SHP77 treated with DMSO at 0.1 percent for 48 hours (cell line): ENCODE measurements at places on chromosomes 1 and 21.

GRCh38 chr1:160546942-160547341 is 23.9 kb upstream of the SLAMF6 start:
- DNase-seq: no peak

DNA sequence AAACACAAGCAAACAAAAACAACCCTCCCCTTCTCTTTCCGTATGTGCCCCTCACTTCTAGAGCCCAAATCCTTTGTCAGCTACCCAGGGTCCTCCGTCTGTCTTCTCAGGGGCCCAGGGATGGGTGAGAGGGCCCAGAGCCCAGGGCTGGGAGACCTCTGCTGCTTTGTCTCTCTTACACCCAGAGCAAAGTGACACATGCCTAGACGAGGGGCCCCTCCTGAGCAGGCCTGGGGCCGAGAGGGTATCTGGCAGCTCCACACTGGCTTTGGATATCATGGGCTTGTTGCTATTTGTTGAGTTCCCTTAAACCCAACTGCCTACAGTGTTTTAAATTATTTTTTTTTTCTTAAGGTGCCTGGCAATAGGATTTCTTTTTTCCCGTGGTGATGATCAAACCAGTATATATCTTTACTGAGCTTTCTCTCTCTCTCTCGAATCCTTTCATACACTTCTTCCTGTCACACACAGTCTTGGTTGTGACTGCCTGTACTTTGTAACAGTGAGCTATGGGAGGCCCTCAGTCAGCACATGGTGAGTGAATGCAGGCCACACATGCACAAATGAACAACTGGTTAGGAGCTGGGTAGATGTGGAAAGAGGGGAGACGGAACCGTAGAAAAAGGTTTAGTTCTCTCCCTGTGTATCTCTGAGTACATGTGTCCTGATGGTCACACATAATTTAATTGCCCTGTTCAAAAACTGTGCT is 14.5 kb downstream of the RASSF5 start:
- DNase-seq: no peak

DNA sequence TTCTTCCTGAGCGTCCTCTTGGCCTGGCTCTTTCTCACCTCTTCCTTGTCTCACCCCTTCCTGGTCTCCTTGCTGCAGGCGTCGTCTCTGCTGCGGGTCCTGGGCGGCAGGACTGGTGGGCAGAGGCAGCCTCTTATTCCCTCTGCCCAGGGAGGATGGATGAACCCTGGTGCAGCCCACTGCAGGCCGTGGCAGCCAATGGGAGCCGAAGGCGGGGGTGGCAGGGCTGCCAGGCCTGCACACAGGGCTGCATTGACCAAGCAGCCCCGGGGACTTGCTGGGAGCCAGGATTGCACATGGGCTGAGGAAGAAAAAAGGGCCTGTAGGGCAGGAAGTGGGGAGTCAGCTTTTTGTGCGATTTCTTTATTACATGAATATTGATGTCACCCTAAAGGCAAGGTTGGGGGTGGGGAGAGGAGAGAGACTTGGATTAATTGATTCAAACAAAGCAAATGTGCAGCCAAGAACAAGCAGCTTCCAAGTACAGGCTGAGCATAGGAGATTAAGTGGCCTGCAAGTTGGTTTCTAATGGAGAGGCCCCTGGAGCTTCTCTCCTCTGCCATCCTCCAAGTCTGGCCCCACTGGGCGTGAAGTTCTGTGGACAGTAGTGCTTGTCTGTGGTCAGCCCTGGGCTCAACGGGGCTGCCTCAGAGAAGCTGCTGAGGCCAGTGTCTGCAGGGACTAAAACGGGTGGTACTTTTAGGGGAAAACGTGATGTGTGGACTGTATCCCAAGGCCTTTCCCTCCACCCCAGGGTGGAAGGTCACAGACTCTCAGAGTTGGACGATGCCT is at the start of gene S100B:
S100B (minus strand) TSS at position 108 of the 792 bp plus-strand sequence. CDS start 2,667 bp downstream, outside the sequence.
- DNase-seq: no peak

DNA sequence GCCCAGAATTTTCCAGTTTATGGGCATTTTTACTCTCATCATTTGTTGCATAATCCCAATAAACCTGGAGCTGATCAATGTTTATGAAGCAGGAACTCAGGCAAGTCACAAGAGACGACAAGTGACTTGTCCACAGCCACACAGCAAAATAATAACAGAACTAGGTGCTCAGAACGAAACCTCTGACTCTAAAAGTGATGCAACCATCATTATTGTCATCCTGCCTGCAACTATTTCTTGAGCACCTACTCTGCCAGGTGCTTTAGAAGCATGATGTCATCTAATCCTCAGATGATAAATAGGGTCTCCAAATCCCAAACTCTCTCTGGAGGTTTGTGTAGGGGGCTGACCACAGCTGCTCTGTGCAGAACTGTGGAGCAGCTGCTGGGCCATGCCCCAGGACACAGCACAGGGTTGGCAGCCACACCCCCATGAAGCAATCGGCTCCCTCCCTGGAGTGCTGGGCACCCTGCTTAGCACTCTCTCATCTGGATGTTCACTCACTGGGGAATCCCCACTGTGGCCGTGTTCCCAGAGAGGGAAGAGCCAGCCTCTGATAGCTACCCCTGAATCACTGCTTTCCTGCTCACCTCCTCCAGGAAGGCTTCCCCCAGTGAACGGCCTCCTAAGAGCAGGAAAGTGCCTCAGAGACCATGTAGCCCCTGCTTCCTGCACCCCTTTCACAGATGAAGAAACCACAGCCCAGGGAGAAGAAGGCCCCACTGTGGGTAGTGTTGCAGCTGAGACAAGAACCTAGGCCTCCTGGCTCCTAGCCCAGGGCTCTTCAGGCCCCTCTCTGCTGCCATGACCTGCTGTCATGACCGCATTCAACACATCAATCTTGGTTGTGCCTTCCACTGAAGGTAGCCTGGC is 2.1 kb downstream of the TTC22 start:
- no peak for DNase-seq

- DNase-seq: no peak
Observed at GRCh38 chr1:244598611-244599010, 54.3 kb upstream of the DESI2 start.

DNA sequence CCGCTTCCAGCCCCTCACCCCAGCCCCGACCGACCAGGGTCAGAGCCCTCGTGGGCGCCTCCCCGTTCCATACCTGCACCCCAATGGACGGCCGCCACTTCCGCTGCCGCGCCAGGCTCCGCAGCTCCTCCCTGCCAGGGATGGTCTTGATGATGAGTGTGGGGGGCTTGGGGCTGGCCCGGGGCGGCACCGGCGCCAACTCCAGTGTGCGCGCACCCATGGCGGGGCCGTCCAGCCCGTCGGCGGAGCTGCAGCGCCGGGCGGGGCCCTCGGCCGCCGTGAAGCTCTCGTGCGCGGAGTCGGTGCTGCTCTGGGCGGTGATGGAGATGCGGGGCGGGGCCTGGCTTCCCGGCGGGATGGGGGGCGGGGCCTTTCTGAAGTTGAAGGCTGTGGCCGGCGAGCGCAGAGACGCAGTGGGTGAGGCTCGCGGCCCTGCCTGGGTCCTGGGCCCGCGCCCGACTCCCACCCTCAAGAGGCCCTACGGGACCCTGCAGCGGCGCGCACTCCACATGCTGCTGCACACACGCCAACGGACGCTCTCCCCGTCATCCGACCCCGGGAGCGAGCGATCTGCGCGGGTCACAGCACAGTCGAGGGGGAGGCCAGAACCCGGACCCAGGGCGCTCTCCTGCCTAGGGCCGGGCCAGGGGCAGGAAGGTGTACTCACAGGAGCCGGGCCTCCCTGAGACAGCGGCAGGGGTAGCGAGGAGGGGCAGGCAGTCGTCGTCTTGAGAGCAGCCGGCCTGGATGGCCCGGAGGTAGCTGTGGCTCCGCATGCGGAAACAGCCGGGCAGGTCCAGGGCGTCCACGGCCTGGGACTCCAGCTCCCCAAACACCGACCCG is 26.1 kb upstream of the SMIM12 start:
- no peak for DNase-seq

GRCh38 chr1:19844731-19845495 is 29.8 kb upstream of the RNF186 start:
- DNase-seq: no peak

GRCh38 chr1:2101946-2102345 is 51.7 kb downstream of the PRKCZ start:
- no peak for DNase-seq

DNA sequence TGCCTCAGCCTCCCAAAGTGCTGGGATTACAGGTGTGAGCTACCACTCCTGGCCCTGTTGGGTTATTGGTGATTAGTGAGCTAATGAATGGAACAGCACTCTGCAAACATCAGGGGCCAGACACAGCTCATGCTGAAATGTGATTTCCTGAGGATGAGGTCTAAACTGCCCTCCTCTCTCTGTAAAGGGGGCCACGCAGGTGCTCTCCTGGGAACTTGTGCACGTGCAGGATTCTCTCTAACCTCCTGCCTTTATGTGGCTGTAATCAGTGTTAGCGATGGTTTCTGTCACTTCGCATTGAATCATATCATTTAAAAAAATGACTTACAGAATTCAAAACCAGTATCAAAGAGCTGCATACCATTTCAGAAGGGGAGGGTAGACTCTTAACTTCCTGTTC is 3.6 kb downstream of the GPR157 start:
- DNase-seq: no peak

DNA sequence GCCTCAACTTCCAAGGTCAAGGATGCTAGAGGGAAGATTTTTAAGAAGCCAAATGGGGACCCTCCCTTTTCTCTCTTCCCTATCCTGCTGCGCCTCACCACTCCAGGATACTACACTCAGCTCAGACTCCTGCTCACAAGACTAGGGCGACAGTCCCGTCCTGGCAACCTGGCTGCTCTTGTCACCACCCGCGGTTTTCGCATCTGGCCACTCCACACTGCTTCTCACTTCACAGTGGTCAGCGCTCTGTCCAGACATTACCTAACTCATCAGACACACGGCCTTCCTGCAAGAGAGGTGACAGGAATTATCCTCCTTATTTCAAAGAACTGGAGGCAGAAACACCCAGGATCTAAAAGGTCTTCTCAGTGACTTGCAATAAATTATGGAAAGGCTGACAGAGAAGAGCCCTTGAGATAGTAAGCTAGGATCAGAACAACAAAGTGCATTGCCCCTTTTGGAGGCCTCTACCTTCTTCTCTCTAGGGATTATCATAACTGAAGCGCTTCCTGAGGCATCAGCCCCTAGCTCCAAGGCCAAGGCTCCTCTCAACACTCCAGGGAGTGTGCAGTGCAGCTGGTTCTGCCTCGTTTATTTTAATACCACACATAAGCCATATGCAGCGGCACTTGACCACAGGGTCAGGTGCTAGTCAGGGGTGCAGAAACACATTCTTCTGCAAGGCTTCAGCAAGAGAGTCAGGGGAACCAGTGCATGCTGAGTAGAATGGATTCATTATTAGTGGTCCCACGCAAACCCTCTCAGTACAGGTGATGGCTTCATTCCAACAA is 41.9 kb downstream of the ASTN1 start:
- no peak for DNase-seq

GRCh38 chr21:37128076-37128475 is 55.0 kb downstream of the TTC3 start:
- no peak for DNase-seq

GRCh38 chr1:236282719-236283118 is 961 bp upstream of the ERO1B start:
- no peak for DNase-seq

- no peak for DNase-seq
Observed at GRCh38 chr1:16351456-16351993, 755 bp downstream of the FBXO42 start.

- DNase-seq: no peak
Observed at GRCh38 chr1:91635763-91636162, 135.1 kb downstream of the CDC7 start.

- no peak for DNase-seq
Observed at GRCh38 chr1:82849460-82849859, 1048.7 kb downstream of the ADGRL2 start.

GRCh38 chr1:41479000-41479807 is 5.3 kb downstream of the EDN2 start:
- no peak for DNase-seq

GRCh38 chr1:77975907-77976306 is 3.0 kb downstream of the FUBP1 start:
- no peak for DNase-seq

- DNase-seq: no peak
Observed at GRCh38 chr1:173005196-173005864, 45.4 kb downstream of the TNFSF18 start.

DNA sequence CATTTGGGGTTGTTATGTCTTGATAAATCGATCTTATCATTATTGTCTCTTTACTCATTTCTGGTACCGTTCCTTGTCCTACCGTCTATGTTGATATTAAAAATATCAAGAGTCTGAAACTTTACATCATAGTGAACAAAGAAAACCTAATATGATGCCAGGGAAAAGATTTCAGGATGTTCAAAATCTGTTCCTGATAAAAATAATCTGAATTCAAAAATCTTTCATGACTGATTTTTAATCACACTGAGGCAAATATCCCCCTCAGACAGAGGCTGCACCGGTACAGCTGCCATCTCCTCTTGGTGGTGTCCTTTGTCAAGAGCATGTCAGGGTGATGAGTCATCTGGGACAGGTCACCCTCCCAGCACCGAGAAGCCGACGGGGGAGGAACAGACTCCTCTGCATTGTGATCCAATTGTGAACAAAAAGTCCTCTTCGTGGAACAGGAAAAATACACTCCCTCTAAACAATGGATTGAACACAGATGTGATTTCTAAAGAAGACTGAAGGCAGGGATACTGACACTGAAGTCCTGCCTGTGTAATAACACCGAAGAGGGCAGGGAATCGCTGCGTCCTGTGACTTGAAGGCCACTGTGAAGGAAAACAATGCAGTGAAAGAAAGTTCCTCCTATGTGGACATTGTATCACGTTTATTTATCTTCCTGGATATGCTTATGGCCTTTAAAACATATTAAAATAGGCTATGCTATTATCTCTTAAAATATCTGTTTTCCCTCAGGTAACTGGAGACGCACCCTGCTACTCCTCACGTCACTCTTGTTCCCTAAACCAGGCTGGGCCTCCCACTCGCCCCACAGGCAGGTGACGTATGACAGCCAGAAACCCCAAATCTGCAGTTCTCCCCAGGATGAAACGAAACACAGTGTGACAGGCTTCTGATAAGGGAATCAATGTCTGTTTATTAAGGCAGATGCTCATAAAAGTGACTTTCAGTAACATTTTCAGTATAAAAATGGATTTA is 4.3 kb upstream of the SPATC1L start:
- peak; percentile 57 for DNase-seq

- DNase-seq: peak; percentile 39
Observed at GRCh38 chr1:7388488-7389185, 382.5 kb upstream of the VAMP3 start.

GRCh38 chr1:67818162-67818561 is 15.1 kb downstream of the GNG12 start:
- DNase-seq: no peak

DNA sequence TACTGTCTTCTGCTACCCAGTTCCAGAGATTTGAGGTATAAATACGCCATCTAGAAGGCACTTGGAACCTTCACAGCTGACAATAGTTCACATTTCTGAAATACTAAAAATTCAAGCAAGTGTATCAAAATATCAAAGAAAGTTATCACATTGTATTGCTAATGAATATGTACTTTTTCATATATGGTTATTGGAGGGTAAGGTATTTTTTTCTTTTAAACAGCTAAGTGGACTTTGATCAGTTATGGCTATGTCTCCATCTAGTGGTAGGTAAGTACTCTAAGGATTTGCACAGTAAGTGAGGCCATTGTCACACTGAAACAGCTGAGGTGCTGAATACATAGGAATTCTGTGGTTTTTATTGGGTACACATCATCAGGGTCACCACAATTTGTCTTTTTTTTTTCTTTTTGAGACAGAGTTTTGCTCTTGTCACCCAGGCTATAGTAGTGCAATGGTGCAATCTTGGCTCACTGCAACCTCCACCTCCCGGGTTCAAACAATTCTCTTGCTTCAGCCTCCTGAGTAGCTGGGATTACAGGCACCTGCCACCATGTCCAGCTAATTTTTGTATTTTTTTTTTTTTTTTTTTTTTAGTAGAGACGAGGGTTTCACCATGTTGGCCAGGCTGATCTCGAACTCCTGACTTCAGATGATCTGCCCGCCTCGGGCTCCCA is 49.1 kb upstream of the CR2 start:
- DNase-seq: peak; percentile 34
